ENCODE measurements at places on chromosomes 1 and 21. TPM values are rescaled to one million over a fixed set of nuclear protein-coding genes. Genes with fewer than 3 reads are reported as not detected.
A peak's percentile ranks its signal among the peaks of the same experiment; 100 is the strongest.

LRRC71 gene
- total RNA-seq, result not detected

ACAP3 gene
- 58.6 TPM for total RNA-seq

ORC1 gene
- 2.2 TPM for total RNA-seq

WDTC1 gene
- 56.1 TPM for total RNA-seq

SPATA45 gene
- not detected for total RNA-seq

FMO2 gene
- total RNA-seq, result 6.5 TPM

NUDT4B gene
- total RNA-seq, result 40.4 TPM

CHRM3 gene
- total RNA-seq, result 2.2 TPM

CLCNKA gene
- total RNA-seq, result 0.41 TPM

GRCh38 chr1:202164271-202165037 lies 4.1 kb upstream of the PTPN7 start:
- no peaks in the 10 kb centered on the region for H3K27me3 ChIP-seq
- no peaks in the 10 kb centered on the region for H3K36me3 ChIP-seq
- no peak for DNase-seq

GRCh38 chr1:41661428-41662060 lies 177.1 kb upstream of the EDN2 start:
- no peaks in the 10 kb centered on the region for H3K4me1 ChIP-seq
- H3K4me3 ChIP-seq, result peak overlapping the region; percentile 39
- H3K27ac ChIP-seq, result peak overlapping the region; percentile 50
- H3K36me3 ChIP-seq, result no peaks in the 10 kb centered on the region
- H3K27me3 ChIP-seq, result no peaks in the 10 kb centered on the region

DNA sequence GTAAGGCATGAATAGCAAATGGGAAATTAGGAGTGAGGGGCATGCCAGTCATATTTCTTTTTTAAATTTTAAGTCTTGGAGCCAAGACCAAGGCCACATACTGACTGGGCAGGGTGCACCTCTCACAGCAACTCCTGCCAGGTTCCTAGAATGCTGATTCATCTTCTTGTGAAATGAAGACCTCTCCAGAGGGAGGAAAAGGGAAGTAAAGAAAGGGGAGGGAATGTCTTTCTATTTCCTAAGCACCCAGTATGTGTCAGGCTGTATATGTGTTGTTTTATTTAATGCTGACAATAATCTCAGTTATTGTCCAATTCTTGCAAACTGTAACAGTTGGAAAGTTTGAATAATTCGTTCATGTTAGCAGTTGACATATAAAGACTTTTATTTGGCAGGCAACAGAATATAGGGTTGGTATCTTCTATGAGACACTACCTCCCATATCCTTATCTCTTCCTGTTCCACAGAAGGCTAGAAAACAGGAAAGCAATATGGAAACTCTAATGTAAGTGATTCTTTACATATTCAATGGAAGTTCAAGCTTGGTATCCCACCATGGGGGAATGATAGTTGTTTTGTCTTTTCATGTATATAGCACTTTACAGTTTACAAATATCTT lies 259.1 kb upstream of the USP24 start:
- no peaks in the 10 kb centered on the region for H3K36me3 ChIP-seq
- no peaks in the 10 kb centered on the region for H3K4me1 ChIP-seq
- no peak for DNase-seq
- H3K4me3 ChIP-seq, result no peak overlapping the region

GRCh38 chr1:9371391-9371935 lies 78.8 kb downstream of the SPSB1 start:
- peak overlapping the region; percentile 56 for H3K27ac ChIP-seq
- DNase-seq, result peak; percentile 16
- no peaks in the 10 kb centered on the region for H3K27me3 ChIP-seq
- no peaks in the 10 kb centered on the region for H3K4me1 ChIP-seq
- H3K36me3 ChIP-seq, result no peaks in the 10 kb centered on the region

- no peak overlapping the region for H3K4me3 ChIP-seq
- no peak for DNase-seq
- H3K4me1 ChIP-seq, result peaks cover 5% of the 10 kb centered on the region
- H3K27me3 ChIP-seq, result no peaks in the 10 kb centered on the region
- H3K27ac ChIP-seq, result no peak overlapping the region
Measured at GRCh38 chr1:42454403-42454802, 1.4 kb downstream of the ZMYND12 start.

- H3K4me1 ChIP-seq, result no peaks in the 10 kb centered on the region
- H3K27me3 ChIP-seq, result no peaks in the 10 kb centered on the region
- no peaks in the 10 kb centered on the region for H3K36me3 ChIP-seq
- no peak overlapping the region for H3K4me3 ChIP-seq
Measured at GRCh38 chr1:72827278-72827677, 544.9 kb upstream of the NEGR1 start.

DNA sequence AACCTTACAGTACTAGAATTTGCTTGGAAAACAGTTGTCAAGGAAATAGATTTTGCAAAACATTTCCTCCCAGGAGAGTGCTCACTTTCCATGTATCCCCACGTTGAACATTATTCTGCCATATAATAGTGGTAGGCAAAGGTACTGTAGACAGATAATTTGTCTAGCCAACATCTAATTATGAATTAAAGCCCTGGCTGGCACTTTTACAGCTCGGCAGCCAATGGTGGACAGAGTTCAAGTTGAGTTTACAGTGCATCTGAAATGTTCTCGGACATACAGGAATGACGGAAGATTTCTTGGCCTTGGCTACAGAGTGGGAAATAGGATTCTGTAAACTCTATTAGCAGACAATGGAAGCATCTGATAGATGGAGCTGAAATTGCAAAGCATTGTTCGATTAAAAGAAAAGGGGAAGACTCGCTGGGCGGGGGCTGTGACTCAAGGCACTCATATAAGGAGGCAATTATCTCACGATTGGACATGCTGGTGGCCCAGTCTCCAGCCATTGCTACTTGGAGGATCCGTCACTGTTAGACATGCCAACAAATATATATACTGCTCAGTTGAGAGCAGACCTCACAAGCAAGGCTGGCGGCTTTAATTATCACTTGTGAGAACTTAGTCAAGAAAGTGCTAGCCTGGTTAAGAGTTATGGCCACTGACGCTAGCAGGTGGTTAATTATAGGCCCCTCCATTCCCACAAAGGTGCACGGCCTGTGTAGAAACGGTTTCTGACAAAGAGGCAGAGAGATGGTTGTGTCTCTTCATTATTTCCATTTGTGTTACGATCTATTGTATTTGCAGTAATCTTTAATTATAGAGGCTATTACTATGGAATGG lies 48.0 kb downstream of the MAN1C1 start:
- no peaks in the 10 kb centered on the region for H3K27me3 ChIP-seq
- no peaks in the 10 kb centered on the region for H3K36me3 ChIP-seq
- H3K4me1 ChIP-seq, result peaks cover 6% of the 10 kb centered on the region
- no peak for DNase-seq
- no peak overlapping the region for H3K4me3 ChIP-seq

GRCh38 chr1:212797681-212798080 lies 6.0 kb downstream of the TATDN3 start:
- no peak overlapping the region for H3K27ac ChIP-seq
- no peaks in the 10 kb centered on the region for H3K27me3 ChIP-seq
- no peaks in the 10 kb centered on the region for H3K36me3 ChIP-seq
- no peaks in the 10 kb centered on the region for H3K4me1 ChIP-seq
- DNase-seq, result no peak

GRCh38 chr1:64212031-64212430 lies 8.6 kb downstream of the UBE2U start:
- DNase-seq, result no peak
- H3K27ac ChIP-seq, result no peak overlapping the region
- no peaks in the 10 kb centered on the region for H3K4me1 ChIP-seq
- H3K27me3 ChIP-seq, result no peaks in the 10 kb centered on the region
- H3K4me3 ChIP-seq, result no peak overlapping the region

- H3K36me3 ChIP-seq, result no peaks in the 10 kb centered on the region
- DNase-seq, result no peak
- H3K4me3 ChIP-seq, result no peak overlapping the region
Measured at GRCh38 chr1:92404661-92405060, 82.1 kb downstream of the GFI1 start.

GRCh38 chr1:175871647-175872046 lies 128.3 kb upstream of the TNR start:
- no peak overlapping the region for H3K27ac ChIP-seq
- no peak for DNase-seq
- H3K27me3 ChIP-seq, result no peaks in the 10 kb centered on the region
- no peaks in the 10 kb centered on the region for H3K4me1 ChIP-seq

DNA sequence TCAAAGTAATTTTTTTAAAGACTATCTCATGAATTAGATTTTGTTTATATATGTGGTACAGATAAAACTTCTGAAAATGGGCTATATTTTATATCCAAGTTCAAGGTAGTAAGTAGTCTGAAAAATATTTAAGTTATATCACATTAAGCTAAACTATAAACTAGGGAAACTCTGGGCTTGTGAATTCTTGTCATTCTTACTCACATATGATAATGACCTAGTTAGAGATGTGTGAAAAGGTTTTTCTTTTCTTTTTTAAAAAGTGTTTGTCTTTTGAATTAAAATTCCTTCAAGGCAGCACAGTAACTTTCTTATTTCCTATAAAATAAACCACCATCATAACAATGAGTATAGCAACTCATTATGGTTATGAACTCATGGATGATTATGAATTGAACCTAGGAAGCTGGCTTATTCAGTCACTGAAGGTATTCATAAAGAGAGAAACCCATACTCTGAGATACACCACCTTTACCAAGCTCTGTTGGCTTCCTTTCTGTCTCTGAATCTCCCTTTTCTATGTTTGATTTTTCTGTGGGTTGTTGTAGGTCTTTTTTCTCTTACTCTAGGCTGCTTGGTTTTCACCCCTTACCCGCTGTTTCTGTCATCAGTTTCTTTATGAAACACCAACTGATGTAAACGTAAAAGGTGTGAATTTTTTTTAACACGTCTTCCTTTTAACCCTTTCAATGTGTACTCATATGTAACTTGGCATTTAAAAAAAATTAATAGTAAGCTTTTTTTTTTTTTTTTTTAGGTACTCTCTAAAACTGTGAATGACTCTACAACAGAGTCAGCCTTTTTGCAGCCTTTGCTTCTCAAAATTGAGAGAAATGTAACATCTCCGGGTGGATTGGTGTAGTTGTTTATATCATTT lies 25.2 kb downstream of the IL12RB2 start:
- H3K36me3 ChIP-seq, result no peaks in the 10 kb centered on the region
- no peak overlapping the region for H3K27ac ChIP-seq
- no peaks in the 10 kb centered on the region for H3K4me1 ChIP-seq
- DNase-seq, result no peak
- H3K4me3 ChIP-seq, result no peak overlapping the region
- H3K27me3 ChIP-seq, result no peaks in the 10 kb centered on the region

DNA sequence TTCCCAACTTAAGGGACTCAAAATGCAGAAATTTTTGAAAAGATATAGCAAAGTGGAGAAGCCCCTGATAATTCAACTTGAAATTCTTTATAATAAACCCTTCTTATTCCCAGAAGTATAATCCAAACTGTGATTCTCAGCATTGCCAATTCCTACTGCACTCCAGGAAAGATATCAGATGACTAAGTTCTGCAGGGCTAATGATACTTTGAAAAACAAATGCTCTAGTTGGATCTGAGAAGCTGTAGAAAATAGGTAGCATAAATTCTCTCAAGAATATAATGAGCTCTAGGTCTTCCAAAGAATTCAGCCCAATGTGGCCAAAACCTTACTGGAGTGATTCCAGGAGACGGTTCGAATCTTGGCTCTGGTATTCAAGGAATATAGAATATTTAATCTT lies 294.0 kb upstream of the PTBP2 start:
- no peak for DNase-seq
- H3K4me1 ChIP-seq, result no peaks in the 10 kb centered on the region
- no peak overlapping the region for H3K27ac ChIP-seq

DNA sequence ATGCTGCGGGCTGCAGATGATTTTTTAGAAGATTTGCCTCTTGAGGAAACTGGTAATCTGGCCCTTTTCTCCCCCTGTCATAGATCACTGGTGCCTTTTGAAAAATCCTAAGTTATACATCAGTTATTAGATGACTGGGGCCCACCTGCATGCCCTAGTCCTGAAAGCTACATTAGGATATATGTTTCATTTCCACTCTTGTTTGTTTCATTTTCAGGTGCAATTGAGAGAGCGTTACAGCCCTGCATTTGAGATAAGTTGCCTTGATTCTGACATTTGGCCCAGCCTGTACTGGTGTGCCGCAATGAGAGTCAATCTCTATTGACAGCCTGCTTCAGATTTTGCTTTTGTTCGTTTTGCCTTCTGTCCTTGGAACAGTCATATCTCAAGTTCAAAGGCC lies 8.1 kb upstream of the IFI44 start:
- no peak overlapping the region for H3K27ac ChIP-seq
- H3K36me3 ChIP-seq, result no peaks in the 10 kb centered on the region
- no peak for DNase-seq

GRCh38 chr21:26491663-26492062 lies 81.4 kb downstream of the CYYR1 start:
- DNase-seq, result no peak
- H3K27me3 ChIP-seq, result no peaks in the 10 kb centered on the region
- H3K36me3 ChIP-seq, result no peaks in the 10 kb centered on the region
- H3K4me3 ChIP-seq, result no peak overlapping the region
- H3K27ac ChIP-seq, result no peak overlapping the region

DNA sequence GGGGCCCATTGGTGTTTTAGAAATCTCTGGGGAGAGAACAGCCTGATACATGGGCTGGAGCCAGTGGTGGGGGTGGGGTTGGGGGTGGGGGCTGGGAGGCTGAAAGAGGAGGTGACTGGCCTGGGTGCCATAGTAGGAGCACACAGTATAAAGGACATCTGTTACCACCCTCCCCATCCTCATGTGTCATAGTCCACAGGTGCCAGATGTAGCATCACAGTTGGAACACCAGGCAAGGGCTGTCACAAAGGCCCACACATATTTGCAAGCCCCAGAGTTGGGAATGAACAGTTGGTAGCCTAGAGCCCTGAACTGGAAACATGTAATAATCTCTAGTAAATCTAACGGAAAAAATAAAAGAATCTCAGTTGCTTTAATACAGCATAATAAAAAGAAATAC lies 55.1 kb upstream of the CR2 start:
- no peak overlapping the region for H3K27ac ChIP-seq
- DNase-seq, result no peak
- H3K4me1 ChIP-seq, result no peaks in the 10 kb centered on the region
- no peaks in the 10 kb centered on the region for H3K36me3 ChIP-seq

DNA sequence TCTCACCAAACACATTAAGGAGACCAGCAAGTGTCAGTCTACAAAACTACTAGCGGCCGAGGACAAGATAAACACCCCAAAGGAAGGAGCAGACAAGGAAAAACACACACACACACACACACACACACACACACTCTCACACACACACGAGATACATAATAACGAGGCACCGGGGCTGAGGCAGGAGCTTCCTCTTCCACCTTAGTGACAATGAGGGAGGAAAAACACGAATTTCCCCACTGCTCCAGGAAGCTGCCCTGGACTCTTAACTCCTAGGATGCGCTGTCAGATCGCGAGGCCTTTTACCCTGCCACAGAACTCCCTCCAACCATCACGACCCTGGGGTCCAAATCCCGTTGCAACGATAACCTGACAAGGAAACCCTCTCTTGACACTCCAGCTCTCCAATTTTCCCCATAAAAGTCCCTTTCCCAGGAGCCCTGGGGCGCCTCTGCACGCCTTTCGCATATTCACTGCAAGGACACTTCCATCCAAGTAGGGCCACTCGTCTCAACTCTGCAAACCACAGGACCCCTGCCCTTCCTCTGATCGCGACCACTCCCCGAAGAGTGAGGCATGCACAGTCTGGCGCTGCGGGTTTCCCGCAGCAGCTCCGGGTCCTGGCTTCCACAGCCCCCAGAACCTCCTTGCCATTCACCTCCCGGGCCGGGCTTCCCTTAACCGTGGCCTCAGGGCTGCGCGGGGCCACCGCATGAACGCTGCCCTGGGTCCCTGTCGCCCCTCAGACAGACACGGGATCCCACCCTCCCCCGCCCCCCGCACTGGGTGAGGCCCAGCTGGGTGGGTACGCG lies 581 bp downstream of the ETV3 start:
- no peaks in the 10 kb centered on the region for H3K27me3 ChIP-seq
- DNase-seq, result peak; percentile 24
- peak overlapping the region; percentile 96 for H3K27ac ChIP-seq
- peak overlapping the region; percentile 96 for H3K4me3 ChIP-seq
- H3K36me3 ChIP-seq, result peaks cover 14% of the 10 kb centered on the region
- peaks cover 6% of the 10 kb centered on the region for H3K4me1 ChIP-seq
